ENCODE measurements at places on chromosomes 4 and X. TPM values are rescaled to one million over a fixed set of nuclear protein-coding genes. Genes with fewer than 3 reads are reported as not detected.
A peak's percentile ranks its signal among the peaks of the same experiment; 100 is the strongest.

DNA sequence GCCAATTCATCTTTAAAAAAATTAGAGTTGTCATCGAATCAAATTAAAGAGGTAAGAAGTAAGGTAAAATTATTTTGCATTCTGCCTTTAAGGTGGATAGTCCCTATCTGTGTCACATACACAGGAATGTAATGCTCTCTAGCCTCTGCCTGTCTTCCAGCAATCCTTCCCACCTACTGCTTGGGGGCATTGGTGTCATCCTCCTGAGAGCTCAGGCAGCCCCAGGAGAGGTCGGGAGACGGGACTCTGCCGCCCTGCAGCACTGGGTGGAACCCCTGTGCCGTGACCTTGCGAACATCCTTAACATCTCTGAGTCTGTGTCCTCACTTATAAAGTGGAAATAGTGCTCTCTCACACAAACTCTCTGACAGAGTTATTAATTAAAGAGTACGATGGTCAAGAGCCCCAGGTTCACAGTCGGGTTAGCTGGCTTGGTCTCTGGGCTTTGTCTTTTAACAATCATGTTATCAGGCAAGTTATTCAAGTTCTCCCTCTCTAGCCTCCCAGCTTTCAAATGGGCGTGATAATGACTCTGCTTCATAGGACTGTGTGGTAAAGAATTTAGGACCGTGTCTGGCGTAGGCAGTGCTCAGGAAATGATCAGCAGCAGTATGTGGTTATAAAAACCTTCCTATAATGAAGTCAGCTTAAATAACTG lies 10.2 kb downstream of the TLR3 start:
- no peak for DNase-seq

GRCh38 chrX:85052636-85053343 lies 49.1 kb downstream of the APOOL start:
- peak; percentile 39 for DNase-seq

- no peak for DNase-seq
Measured at GRCh38 chr4:180394730-180395129, 1848.5 kb upstream of the TENM3 start.

DNA sequence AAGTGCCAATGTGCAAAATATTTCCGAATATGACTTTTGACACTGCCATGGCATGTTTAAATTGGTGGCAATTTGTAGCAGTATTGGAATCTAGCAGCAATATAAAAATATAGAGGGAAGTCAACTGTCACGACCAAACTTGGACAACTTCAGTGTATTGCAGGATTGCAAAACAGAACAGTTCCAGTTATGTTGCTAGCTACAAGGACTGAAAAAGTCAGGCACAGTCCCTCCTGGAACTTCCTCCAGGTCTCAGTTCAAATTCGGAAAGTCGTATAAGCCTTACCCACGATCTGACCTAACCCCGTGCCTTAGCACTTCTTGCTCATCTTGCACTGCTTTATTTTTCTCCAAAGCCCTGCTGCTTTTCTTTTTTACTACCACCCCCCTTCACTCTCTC lies 390.0 kb upstream of the GALNT7 start:
- DNase-seq, result no peak

DNA sequence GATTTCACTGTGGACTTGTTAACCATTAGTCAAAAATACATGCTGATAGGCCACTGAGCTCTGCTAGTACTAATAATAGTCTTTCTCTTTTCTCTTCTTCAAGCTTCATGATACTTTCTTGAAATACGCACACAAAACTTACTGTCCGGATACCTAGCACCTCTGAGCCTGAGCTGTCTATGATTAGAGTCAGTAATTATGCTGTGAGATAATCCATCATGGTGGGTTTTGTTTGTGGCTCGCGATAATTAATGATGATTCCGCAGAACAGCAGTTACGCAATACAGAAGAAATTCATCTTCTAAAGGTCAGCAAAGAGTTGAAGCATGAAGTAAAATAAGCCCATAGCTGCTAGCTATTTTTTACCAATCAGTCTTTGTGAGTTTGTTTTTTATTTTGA lies 511.5 kb upstream of the GALNT7 start:
- no peak for DNase-seq

- DNase-seq, result no peak
Measured at GRCh38 chr4:96519291-96519690, 679.4 kb downstream of the PDHA2 start.

GRCh38 chr4:37795581-37796195 lies 30.8 kb upstream of the PGM2 start:
- DNase-seq, result no peak

Gene NXF2B
- total RNA-seq, result not detected

Gene SPATA4
- total RNA-seq, result not detected

Gene FGFR3
- total RNA-seq, result 0.62 TPM

Gene ERAS
- not detected for total RNA-seq

Gene FATE1
- total RNA-seq, result not detected

Gene GUCY1B1
- 1.1 TPM for total RNA-seq
